Cortex of kidney (tissue), 1 donor: ENCODE measurements at places on chromosomes 13 and 19.

- DNase-seq, result no peak
Observed at GRCh38 chr13:99751517-99752199, 219.9 kb downstream of the ZIC5 start.

DNA sequence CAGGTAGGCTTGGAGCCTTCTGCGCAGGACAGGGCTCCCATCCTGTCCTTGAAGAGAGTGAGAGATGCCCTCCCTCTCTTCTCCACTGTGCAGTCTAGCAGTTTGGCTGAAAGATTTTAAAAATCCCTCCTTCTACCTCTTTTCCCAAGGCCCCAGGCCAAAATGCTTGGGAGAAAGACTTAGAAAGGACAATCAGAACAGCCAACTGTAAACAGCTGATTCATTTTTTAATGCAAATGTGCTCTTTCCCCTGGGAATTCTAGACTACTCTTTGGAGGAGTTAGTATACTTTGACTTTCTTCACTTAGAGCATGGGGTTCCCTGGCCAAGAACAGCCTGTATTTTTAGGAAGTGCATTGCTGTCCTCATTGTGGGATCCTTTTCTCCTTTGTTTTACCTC is 398.9 kb downstream of the GPC6 start:
- no peak for DNase-seq

GRCh38 chr13:90170208-90170607 is 1177.3 kb upstream of the MIR17HG start:
- DNase-seq, result no peak

DNA sequence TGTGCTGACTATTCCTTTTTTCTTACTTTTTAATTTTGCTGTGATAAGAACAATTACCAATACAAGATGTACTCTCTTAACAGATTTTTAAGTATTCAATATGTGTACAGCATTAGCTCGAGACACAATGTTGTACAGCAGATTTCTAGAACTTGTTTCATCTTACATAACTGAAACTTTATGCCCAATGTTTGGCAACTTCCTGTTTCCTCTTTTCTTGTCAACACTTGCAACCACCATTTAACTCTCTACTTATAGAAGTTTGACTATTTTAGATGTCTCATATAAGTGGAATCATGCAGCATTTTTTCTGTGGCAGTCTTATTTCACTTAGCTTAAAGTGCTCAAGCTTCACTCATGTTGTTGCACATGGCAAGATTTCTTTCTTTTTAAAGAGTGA is 1426.8 kb downstream of the SLITRK5 start:
- no peak for DNase-seq

DNA sequence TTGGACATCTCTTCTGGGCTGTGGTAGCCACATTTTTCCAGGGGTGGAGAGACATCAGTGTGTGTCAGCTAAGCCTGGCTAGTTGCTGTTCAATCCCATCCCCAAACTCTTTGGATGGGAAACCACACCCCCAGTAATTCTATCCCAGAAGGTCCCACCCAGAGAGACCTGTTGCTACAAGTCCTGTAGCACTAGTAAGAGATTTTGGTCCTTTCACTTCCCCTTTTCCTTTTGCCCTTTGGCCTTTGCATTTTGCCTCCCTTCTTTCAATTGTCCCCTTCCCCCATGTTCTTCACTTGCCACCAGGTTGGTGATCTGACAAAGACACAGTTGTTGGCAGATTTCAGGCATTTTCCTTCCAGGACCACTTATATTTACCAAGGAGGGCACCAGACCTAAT is 3.8 kb downstream of the CBY2 start:
- DNase-seq, result no peak

DNA sequence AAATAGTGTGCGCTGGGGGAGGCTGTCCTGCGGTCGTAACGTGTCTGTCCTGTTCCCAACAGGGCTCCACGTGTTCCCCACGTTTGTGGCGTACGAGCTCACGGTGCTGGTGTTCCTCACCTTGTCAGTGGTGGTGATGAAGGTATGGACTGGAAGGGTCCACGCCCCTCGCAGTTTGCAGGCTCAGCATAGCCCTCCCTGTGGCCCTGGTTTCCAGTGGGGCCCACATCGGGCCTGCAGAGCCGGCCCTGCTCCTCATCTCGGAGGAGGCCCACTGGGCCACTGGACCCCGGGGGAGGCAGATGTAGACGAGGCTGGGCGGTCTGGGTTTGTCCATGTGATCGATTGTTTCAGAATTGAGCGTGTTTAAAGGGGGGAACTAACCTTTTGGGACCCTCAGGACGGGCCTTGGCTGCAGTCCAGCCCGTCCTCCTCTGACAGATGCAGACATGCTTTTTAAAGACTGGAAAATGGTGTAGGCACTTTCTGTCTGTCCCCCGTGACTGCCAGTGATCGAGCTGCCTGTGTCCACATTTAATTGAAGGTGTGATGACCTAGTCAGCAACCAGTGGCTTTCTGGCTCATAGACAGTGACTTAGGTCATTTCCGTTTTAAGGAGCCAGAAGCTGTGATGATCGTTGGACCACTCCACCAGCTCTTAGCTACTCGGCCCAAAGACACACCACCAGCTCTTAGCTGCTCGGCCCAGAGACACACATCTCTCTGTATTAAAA is 37.1 kb upstream of the TFDP1 start:
- DNase-seq, result no peak

DNA sequence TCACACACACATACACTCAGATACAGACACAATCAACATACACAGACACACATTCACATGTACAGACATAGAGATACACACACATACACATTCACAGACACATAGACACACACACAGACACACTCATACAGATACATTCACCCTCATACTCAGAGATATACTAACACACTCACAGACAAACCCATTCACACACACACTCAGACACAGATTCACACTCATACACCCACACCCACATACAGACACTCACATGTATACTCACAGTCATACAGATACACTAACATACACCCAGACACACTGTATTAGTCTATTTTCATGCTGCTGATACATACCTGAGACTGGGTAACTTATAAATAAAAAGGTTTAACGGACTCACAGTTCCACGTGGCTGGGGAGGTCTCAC is 30.8 kb downstream of the GJA3 start:
- no peak for DNase-seq

- DNase-seq, result no peak
Observed at GRCh38 chr13:25042151-25042865, 53.6 kb upstream of the PABPC3 start.

GRCh38 chr13:26458196-26458749 is 99.2 kb upstream of the WASF3 start:
- DNase-seq, result no peak

DNA sequence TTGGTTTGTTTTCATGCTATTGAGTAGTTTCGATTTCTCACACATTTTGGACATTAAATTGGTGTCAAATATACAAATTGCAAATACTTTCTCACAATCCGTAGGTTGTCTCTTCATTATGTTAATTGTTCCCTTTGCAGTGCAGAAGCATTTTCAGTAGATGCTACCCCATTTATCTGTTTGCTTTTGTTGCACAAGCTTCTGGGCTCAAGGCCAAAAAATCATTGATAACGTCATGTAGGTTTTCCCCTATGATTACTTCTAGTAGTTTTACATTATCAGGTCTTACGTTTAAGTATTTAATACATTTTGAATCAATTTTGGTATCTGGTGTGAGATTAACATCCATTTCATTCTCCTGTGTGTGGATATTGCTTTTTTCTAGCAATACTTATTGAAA is 14.0 kb upstream of the ZNF347 start:
- DNase-seq, result no peak

DNA sequence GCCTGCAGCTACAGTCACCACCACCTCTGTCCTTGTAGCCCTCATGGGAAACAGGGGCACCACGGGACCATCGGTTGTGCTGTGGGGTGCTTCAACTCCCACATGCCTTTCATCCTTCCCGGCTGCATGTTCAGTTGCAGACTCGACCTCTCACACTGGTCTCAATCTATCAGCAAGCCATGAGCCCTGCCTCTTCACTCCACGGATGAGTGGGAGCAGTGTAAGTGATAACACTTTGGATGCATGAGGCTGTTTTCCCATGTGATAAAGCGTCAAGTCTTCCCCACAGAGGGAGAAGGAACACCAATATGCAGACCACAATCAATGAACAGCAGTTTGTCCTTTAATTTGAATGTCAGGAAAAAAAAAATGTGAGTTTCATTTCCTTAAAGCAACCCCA is 12.2 kb downstream of the SERP2 start:
- no peak for DNase-seq

DNA sequence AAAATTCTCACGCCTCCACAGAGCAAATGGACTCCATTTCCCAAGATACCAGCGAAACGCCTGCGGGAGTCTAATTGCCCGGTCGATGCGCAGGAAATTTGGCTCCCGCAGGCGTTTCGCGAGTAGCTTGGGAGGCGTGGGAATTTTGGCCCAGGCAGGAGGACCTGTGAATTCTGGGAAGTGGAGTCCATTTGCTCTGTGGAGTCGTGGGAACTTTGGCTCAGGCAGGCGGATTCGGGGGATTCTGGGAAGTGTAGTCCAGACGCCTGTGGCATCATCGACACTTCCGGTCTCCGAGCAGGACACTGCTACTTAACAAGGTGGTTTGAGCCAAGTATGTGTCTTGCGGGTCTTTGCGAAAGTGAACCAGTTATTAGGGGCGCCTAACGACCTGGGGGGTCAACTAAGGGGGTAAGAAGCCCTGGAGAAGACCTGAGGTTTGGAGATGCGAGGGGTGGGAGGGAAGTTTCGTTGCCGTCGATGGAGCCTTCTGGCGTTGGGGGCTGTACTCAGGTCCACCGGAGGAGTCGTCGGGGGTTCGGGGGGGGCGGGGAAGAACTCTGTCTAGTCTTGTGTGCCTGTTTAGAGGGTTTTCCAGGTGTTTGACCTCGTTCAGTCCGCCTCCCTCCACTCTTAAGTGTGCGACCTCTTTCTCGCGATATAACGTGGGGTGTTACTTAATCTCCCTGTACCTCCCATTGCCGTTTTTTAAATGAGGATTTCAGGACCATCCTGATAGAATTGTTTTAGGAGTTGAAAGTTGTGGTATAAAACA is at the start of gene ZNF155:
ZNF155 (plus strand) TSS at position 277 of the 775 bp plus-strand sequence. CDS start 4,356 bp downstream, outside the sequence.
- DNase-seq, result no peak

GRCh38 chr13:40159736-40160135 is 504.3 kb downstream of the COG6 start:
- DNase-seq, result no peak

GRCh38 chr19:43124360-43124759 is 41.9 kb upstream of the PSG2 start:
- DNase-seq, result no peak

GRCh38 chr13:31160857-31161556 is 697 bp downstream of the HSPH1 start:
- DNase-seq, result no peak

GRCh38 chr13:46726347-46726746 is 70.6 kb downstream of the ESD start:
- no peak for DNase-seq

DNA sequence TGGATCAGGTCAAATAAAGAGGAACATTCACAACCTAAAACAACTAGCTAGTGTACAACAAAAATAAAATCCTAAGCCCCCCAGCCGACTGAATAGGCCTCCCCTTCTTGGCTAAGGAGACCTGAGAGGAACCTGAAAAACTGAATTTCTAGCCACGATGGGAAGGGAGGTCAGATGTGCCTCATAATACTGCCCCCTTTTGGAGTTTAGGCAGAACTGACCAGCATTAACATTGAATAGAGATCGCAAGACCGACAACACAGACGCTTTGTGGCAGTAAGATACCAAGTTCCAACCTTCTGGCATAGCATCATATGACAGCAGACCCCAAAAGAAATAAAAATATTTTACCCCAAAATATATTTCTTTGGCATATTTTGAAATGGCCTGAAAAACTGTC is 15.9 kb downstream of the CBY2 start:
- DNase-seq, result no peak

DNA sequence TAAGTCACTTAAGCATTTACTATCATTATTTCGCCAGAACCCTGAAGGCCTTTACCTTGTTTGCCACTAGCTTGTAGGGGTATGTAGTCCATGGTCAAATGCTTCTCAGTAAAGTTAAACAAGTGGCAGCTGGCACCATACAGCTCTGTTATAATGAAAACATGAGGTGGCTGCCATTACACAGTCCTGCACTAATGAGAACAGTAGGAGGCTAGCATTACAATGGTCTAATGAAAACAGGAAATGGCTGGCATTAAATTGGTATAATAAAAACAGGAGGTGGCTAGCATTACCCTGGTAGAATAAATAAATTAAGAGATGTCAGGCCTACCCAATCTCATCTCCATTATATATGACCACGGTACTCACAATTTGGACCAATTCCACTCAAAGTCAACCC is 107.5 kb downstream of the PCDH17 start:
- no peak for DNase-seq

- DNase-seq, result no peak
Observed at GRCh38 chr19:45355910-45356309, 14.5 kb downstream of the ERCC2 start.

DNA sequence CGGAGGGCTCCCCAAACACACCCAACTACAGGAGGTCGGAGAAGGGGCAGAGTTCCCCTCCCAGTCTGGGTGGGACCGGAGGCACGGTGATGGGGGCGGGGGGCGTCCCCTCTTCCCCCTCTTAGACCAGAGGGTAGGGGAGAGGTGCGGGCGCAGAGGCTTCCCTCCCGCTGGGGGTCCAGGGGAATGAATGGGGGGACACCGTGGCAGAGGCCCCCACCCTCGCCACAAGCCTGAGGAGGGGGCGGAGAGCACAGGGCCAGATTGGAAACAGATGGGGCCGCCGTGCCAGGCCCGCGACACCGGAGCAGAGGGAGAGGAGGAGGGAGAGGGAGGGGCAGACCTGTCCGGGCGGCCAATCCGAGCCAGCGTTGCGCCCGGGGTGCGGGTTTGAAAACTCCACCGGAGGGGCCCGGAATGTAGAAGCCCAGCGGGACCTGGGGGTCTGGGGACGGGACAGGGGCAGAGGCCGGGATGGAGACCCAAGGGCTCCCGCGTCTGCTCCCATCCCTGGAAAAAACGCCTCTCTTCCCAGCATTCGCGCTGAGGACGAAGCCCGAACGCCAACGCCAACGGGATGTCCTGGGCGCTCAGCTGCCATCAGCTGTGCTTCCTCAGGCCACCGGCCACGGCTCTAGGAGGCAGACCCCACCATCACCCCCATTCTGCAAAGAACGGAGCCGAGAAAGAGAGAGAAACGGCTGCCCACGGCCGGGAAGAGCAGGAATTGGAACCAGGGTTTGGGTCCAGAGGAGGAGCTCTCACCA is 46.8 kb downstream of the PTPRS start:
- DNase-seq, result no peak

DNA sequence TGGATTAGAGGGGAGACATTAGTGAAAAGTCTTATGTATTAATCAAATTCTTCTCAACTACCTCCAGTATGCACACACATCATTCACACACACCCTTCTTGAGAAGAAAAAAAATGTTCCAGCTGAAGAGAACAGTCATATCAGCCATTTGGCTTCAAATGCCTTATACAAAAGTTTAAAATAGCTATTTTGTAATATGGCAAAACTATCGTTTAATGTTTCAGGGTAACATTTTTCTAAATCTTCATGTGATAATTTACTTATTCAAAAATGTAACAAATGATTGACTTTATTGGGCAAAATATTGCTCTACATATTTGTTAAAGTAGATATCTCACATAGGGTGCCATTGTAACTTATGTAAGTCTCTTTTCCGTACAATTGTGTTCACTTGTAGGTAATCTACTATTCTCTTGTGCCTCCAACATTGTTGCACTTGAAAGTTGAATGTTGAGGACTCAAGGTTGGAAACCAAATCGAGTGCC is 13.6 kb downstream of the ZIC2 start:
- DNase-seq, result no peak
